SJCRH30 (cell line): ENCODE measurements at places on chromosomes 7 and 10. TPM values are rescaled to one million over a fixed set of nuclear protein-coding genes. Genes with fewer than 3 reads are reported as not detected.

NUTM2B gene
- total RNA-seq: 0.51 and 0.59 TPM in 2 replicates

GRCh38 chr7:150322833-150323681 lies at the start of the genes ACTR3C and LRRC61:
Gene ACTR3C, minus strand, starts transcription at chr7:150323545. Its CDS starts 28,249 bp downstream, at chr7:150295296.
Gene LRRC61, plus strand, starts transcription at chr7:150323355. Its CDS starts 13,507 bp downstream, at chr7:150336862.
- DNase-seq: no peak

DNA sequence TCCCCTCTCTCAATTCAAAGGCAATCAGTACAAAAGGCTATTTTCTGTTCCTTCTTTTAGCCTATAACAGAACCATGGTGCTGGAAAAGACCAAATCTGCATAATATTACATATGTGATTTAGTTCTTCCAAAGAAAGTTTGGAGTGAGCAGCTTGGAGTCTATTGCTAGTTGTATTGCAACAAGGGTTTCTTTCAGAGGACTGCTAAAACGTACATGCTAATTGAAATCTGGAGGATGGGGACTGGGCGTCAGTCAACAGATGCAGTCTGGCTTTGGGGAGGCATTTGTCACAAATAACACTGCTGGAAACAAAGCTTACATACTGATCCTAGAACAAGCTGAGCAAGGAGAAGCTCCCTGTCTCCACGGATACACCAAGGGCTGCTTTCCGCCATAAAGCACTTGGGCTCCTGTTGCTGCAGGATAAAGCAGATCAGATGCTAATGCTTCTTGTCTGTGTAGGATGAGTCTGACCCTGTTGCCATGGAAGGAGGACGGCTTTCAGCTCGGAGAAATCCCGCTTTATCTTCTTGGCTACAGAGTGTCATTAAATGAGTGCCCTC lies 883.5 kb downstream of the SORCS1 start:
- DNase-seq: no peak

DNA sequence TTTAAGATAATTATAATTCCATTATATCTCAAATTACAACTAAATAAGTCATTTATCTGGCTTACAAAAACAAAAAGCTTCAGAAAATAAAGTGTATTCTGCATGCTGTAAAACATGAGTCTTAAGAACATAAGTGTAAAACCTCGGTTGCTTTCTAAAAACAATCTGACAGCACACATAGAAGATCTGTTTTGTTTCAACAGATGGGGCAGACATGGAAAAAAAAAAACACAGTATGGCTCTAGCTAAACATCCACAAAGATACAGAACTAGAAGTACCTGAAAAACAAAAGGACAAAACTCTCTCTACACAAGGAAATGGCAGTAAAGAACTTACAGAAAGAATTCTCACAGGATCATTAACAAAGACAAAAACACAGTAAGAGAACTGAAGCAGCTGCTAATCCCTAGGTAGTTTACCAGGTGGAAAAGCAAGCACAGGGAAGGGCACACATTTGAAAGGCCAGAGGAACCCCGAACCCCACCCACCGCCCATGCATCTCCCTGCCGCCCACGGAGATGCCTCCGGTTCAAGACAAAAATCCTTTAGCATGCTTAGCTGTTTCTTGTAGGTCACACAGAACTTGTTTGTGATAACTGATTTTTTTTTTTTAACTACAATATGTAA lies 42.5 kb downstream of the DLD start:
- DNase-seq: no peak

- DNase-seq: no peak
Measured at GRCh38 chr10:48459270-48460150, 145.4 kb downstream of the ARHGAP22 start.

GRCh38 chr7:31119249-31119648 lies 67.1 kb downstream of the ADCYAP1R1 start:
- DNase-seq: no peak

DNA sequence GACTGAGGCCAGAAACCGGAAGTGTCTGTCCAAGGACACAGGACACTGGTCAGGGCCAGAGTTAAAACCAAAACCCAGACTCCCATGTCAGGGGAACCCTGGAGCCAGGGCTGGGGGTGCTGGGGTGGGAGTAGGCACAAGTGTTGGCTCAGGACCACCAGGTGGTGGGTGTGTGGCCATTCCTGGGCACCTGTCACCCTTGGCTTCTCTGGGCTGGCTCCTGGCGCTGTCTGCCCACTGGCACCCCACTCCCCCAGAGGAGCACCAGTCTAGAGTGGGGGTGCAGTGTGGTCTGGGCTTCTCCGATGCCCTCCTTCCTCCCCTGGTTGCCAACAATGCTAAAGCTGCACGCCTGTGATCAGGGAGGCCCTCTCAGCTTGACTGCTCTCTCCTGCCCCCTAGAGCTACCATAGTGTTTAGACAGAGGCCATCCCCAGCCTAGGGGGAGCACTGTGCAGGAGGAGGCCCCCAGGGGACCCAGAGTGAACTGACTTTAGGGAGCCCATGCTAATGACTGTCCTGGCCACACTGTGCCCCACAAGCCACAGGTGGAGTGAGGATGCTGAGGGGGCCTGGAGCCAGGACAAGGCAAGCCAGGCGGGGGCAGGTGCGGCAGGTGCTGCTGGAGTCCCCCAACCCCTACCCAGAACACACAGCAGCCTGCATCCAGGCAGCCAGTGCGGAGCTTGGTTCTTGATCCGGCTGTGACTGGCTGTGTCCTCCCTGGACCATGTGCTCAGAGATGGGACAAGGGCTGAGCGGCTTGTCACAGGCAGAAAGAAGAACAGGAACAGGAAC lies 11.0 kb downstream of the RASGEF1A start:
- no peak for DNase-seq

KCNH2 gene
- 15.9 and 19.3 TPM in 2 replicates for total RNA-seq

GRCh38 chr10:131480066-131480465 lies 168.5 kb upstream of the TCERG1L start:
- no peak for DNase-seq

ASZ1 gene
- total RNA-seq: not detected in 2 replicates
